ENCODE measurements at places on chromosomes 16 and 17. TPM values are rescaled to one million over a fixed set of nuclear protein-coding genes. Genes with fewer than 3 reads are reported as not detected.

DNA sequence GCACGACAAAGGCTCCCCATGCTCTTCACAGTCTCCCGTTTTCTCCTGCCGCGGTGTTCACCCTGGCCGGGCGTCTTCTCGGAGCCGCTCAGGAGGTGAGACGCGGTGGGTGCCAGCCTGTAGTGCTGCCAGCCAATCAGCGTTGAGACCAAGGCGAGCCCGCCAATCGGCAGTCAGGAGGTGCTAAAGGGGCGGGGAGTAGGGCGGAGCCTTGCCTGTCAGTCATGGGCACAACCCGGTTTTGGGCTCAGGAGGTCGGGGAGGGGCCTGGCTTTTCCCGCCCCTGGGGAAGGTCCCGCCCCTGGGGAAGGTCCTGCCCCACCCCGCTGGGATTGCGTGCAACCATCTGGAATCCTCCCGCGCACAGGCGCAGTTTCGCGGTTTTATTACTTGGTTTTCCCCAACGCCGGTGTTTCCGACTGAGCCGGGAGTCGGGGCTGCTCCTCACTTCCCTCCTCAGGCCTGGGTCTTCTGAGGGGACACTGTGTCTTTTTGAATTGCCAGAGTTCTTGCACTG, at the start of gene PRDM7:
Gene PRDM7 (minus strand): TSS at position 92 of the 517 bp plus-strand sequence. CDS start 1,421 bp downstream, outside the sequence.
- DNase-seq: peak; percentile 48

DNA sequence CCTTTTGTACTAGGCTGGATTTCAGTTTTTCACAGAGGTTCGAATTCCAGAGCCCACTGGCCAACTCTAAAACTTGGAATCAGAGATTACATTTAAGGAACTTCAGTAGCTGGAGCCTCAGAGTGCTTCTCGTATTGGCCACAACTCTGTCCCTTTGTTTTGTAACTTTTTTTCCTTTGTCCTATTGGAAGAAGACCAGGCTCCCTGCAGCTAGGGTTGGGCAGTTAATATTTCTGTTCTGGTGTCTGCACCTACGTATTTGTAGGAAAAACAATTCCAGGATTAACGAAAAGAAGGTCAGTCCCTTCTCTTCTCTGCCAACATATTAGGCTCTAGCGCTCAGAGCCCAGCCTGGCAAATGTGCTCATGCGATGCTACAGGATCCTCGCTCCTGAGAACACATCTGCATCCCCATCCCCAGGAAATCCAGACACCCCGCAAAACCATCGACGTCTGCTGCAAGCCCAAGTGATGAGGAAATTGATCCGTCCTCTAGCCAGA, 1.9 kb downstream of the CDH11 start:
- no peak for DNase-seq

DNA sequence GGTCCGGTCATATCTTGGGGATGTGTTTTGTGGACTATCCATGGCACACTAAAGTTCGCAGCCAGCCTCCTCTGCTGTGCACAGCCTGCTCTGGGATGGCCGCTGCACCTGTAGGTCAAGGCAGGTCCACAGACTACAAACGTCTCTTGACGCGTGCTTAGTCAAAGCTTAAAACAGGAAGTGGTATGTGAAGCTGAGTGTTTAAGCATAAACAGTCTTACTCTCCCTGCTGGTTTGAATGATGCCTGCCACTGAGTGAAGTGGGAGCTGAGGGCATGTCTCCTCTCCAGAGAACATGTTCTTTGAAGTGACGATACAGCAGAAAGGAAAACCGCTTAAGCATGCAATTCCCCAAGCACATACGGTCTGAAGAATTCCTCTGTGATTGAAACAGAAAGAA, 365.6 kb downstream of the SLC39A11 start:
- no peak for DNase-seq

SLC7A5 gene
- 17.9 TPM for polyA plus RNA-seq

GRCh38 chr16:20409398-20410120, at the start of gene ACSM5:
Gene ACSM5, plus strand, starts transcription at chr16:20409534. Its CDS starts 1,951 bp downstream, at chr16:20411485.
- no peak for DNase-seq

GRCh38 chr17:67211742-67212141, 33.3 kb downstream of the HELZ start:
- DNase-seq: no peak

DNA sequence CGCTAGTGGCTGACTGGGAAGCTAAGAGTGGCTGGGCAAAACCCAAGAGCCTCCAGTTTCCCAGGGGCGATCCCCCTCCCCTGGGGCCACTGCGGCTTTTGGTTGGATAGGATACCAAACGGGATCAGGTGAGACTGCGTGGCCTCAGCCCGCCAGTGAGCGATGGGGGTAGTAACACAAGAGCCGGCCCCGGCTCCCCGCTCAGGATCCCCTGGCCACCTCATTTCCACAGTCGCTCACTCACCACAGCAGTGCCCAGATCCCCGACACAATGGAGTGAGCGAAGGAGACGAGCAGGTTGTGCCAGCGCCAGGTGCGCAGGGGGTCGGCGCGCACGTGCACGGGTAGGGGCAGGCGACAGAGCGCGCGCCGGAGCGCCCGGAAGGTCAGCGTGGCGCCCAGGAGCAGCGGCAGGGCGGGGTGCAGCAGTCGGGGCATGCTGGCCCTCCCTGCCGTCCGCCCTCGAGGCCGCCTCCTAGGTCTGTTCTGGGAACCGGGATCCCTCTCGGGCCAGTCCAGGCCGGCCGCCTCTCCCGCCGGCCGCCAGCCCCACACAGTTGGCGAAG, 290 bp downstream of the TLCD1 start:
- no peak for DNase-seq

DNA sequence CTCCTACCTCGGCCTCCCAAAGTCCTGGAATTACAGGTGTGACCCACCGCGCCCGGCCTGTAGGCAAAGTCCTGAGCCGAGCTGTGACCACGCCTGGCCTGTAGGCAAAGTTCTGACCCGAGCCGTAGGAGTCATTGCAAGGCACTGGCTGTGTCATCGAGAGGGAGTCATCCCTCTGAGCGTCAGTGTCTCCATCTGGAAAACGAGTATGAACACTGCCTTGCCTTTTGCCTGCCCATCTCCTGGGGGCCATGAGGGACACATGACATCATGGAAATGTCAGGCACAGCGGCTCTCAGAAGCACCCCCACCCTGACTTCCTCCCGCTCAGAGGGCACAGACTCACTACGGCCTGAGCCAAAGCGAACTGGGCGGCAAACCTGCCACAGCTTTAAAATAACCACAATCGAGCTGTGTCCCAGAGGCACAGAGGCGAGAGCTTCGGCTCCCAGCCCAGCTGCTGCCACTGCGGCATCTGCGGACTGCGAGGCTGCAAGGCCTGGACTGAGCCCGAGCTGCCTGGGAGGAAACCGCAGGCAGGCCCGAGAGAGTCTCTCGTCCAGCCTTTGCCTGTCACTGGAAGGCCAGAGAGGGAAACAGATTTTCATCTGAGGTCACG, 50.8 kb downstream of the RPH3AL start:
- DNase-seq: no peak

- DNase-seq: no peak
These were observed 156.0 kb downstream of the MAF start for GRCh38 chr16:79444572-79444971.

DNA sequence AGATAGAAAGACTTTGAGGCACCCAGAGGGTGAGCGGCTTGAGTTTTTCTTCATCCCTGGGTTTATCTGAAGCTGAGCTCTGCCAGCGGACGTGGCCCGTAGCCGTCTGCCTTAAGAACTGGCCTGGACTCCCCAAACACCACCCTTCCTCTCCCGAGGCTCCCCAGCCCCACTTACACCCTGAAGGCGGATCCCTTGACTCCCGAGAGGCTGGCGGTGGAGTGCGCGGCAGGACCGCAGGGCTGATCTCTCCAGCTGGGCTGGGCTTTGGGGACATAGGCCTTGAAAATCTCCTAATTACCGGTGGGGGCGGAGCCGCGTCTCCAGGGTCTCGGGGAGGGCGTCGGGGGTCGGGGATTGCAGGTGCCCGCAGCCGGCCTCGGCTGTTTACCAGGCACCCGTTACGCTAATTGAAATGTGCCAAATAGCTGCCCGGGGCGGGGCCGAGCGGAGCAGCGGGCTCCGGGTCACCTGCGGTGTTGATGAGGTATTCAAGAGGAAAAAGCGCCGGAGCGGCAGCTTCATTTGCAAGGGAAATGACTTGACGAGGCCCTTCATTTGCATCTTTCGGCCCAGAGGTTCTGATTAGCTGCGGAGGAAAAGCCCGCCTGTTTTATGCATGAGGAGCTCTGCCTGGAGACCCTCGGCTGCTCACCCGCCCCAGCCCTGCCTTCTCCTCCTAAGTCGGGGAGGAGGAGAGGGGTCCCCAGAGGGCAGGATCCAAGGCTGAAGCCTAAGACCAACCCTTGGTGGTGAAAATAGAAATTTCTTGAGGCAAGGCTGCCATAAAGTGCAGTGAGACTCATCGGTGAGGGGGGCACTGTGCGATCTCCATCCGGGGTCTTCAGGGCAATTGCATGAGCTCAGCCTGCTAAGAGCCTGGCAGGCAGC, 100.7 kb downstream of the MGAT5B start:
- DNase-seq: no peak

TRPV2 gene
- polyA plus RNA-seq: 38.4 TPM

DNA sequence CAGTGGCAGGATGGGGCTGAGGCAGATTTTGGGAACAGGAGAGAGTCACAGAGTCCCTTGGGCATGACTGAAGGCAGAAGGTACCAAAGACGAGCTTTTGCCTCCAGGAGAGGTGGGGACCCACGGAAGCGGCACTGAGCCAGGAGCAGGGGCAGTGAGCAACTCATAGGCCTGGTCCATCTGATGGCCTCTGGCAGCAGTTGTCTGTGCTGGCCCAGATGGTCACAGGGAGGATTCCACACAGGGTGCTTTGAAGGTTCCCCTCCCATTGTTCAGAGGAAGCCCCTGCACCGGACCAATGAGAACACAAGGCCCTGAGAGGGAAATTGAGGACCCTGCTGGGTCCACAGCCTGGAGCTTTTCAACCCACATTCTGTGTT, 360.3 kb upstream of the TNRC6C start:
- DNase-seq: no peak

DNA sequence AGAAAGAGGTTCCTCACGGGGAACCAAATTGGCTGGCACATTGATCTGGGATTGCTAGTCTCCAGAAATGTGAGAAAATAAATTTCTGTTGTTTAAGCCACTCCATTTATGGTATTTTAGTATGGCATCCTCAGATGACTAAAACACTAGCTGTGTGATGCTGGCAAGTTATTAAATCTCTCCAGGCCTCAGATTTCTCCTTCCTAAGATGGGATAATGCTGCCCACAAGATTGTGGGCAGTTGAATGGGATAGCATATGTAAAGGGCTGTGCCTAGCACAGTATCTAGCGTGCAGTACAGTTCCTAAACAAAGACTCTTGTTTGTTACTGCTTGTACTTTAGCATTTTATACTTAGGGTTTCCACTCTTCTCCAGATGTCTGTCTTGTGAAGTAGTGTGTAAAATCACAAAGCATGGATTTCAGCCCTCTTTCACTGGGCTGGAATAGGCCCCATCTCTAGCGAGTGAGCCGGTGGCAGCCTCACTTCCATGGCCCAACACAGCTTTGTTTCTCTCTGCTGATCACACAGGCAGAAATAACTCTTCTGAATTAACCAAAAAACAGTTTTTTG, 38.2 kb upstream of the PHAF1 start:
- no peak for DNase-seq

GRCh38 chr16:10387188-10387617, 1.3 kb downstream of the ATF7IP2 start:
- no peak for DNase-seq
